Common myeloid progenitor, CD34-positive (primary cell): ENCODE measurements at places on chromosomes 16 and 17.

DNA sequence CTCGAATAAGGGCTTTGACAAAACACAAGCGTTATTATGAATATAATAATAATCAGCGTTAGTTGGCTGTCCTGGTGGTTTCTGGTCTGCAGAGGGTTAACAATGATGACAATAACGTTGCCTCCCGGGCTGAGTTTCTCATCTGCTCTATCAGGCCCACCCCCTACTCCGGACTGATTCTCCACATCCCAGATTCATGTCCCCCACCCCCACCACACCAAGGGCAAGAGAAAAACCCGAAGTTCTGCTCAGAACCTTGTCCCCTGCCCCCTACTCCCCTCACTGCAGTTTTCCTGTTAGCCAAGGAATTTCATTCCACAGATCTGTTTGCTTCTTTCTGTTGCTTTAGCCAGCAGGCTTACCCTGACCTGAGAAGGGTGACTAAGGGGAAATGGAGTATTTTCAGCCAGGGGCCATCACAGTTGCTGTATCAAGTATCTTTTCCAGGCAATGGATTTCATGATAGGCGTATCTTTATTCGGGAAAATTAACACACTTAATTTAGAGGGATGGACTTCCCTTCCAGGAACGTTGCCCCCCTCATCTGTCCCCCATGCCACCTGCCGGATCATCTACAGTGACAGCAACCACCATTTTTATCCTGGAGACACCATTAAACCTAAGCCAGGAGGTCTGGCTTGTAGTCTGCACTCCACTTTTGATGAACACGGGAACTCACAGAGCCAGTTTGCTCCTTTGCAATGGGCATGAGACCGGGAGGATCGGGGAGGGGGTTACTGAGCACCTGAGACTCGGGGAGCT lies 23.7 kb downstream of the ALOX15 start:
- no peaks in the 10 kb centered on the region for H3K36me3 ChIP-seq
- no peak overlapping the region for H3K27ac ChIP-seq
- no peak for DNase-seq
- no peaks in the 10 kb centered on the region for H3K4me1 ChIP-seq
- no peak overlapping the region for H3K4me3 ChIP-seq

- no peaks in the 10 kb centered on the region for H3K27me3 ChIP-seq
- no peaks in the 10 kb centered on the region for H3K4me1 ChIP-seq
- no peaks in the 10 kb centered on the region for H3K36me3 ChIP-seq
- H3K27ac ChIP-seq = no peak overlapping the region
These were observed 338.2 kb downstream of the SNX29 start for GRCh38 chr16:12314653-12315185.

DNA sequence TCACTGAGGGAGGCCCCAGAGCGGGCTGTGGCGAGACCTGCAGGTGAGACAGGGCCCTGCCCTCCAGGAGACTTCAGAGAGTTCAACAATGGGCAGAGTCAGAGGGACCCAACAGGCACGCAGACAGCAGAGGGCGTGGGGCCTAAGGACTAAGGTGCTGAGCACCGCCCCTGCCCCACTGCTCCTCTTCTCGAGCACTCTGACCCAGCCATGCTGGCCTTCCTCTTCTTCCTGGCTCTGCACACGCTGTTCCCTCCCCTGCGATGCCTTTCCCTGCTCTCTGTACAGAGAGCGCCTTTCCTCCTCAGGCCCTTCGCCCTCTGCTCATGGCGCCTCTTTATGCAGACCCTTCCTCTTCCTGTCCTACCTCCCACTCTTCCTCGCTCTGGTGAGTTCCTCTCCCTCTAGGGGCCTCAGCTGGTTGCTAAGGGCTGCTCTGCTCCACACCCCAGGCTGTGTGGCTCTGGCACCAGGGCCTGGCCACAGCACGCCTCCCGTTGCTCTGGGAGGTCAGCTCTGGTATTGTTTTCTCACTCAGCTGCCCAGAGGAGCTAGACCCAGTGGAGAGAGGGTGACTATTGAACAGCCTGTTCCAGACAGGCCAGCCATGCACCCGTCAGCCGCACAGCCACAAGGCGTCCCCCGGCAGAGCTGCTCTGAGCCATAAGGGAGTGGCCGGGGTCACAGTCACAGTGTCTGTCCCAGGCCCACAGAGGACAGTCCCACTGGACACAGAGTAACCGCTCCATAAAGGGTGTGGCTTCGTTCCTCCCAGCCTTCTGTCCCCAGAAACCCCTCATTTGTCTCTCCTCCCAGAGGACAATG lies 13.6 kb upstream of the RASD1 start:
- H3K4me1 ChIP-seq = peaks cover 33% of the 10 kb centered on the region
- no peaks in the 10 kb centered on the region for H3K27me3 ChIP-seq
- H3K27ac ChIP-seq = no peak overlapping the region
- H3K36me3 ChIP-seq = no peaks in the 10 kb centered on the region
- DNase-seq = no peak

DNA sequence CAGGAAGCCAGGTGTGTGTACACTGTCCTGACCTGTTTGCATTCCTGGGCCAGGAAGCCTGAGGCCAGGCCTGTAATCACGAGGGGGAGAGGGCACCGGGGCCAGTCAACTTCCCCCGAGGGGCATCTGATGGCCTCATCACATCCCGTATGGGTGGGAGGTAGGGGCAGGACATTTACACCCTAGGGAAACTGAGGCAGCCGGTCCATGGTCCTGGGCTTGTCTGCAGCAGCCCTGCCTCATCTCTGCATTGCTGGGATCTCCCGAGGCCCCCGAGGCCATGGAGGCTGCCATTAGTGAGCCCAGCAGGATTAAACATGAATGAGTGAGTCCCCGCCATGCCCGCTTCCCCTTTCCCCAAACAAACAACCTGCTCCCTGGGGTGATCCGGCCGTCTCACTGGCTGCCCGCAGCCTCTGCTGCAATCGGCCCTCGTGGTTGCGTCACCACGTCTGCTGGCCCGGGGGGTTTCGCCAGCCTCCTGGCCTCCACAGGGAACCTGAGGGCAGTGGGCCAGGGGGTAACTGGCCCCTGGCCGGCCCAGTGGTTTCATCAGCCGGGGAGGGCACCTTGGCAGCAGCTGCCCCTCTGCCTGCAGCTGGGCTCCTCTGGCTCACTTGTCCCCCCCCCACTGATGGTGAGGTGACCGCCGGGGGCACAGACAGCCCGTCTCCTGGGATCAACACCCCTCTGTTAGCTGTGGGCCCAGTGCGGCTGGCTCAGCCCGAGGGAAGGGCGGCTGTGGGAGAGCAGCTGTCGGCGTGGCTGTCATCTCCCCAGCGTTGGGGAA lies 88.3 kb upstream of the GSE1 start:
- H3K36me3 ChIP-seq = no peaks in the 10 kb centered on the region
- H3K4me3 ChIP-seq = no peak overlapping the region
- peak; percentile 57 for DNase-seq

- no peak for DNase-seq
- no peak overlapping the region for H3K4me3 ChIP-seq
- H3K4me1 ChIP-seq = peaks cover 84% of the 10 kb centered on the region
- no peaks in the 10 kb centered on the region for H3K36me3 ChIP-seq
- H3K27me3 ChIP-seq = no peaks in the 10 kb centered on the region
These were observed 21.0 kb downstream of the KSR1 start for GRCh38 chr17:27477050-27477888.

DNA sequence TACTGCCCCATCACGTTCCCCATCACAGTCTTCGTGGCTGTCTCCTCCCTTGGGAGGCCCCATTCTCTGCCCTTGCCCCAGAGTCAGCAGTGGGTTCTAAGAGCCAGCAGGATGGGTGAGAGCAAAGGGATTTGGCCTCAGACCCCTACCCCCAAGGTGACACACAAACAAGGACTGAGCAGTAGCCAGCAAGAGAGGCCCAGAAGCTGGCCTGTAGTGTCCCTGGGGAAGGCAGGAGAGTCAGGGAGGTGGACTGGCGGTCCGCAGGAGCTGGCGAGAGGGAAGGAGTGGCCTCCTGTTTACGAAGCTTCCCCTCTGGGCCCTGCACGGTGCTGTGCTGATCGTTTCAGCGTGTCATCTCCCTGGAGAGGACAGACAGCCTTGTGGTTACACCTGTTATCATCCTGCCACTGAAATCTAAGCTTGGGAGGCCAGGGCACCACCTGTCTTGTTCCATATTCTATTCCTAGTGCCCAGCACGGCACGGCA lies 8.4 kb downstream of the WDR81 start:
- no peak for DNase-seq
- peaks cover 65% of the 10 kb centered on the region for H3K36me3 ChIP-seq
- no peaks in the 10 kb centered on the region for H3K4me1 ChIP-seq
- no peak overlapping the region for H3K4me3 ChIP-seq
- H3K27me3 ChIP-seq = no peaks in the 10 kb centered on the region
- no peak overlapping the region for H3K27ac ChIP-seq
